ENCODE measurements at places on chromosomes 1 and 21.

GRCh38 chr1:221418346-221418745 is 323.5 kb downstream of the DUSP10 start:
- no peak for DNase-seq

GRCh38 chr1:18947570-18947969 is 8.9 kb downstream of the IFFO2 start:
- DNase-seq = no peak

- DNase-seq = peak; percentile 35
Observed at GRCh38 chr21:14773777-14774345, 227.7 kb upstream of the SAMSN1 start.

GRCh38 chr1:168213349-168213748 is 12.5 kb upstream of the SFT2D2 start:
- DNase-seq = no peak

DNA sequence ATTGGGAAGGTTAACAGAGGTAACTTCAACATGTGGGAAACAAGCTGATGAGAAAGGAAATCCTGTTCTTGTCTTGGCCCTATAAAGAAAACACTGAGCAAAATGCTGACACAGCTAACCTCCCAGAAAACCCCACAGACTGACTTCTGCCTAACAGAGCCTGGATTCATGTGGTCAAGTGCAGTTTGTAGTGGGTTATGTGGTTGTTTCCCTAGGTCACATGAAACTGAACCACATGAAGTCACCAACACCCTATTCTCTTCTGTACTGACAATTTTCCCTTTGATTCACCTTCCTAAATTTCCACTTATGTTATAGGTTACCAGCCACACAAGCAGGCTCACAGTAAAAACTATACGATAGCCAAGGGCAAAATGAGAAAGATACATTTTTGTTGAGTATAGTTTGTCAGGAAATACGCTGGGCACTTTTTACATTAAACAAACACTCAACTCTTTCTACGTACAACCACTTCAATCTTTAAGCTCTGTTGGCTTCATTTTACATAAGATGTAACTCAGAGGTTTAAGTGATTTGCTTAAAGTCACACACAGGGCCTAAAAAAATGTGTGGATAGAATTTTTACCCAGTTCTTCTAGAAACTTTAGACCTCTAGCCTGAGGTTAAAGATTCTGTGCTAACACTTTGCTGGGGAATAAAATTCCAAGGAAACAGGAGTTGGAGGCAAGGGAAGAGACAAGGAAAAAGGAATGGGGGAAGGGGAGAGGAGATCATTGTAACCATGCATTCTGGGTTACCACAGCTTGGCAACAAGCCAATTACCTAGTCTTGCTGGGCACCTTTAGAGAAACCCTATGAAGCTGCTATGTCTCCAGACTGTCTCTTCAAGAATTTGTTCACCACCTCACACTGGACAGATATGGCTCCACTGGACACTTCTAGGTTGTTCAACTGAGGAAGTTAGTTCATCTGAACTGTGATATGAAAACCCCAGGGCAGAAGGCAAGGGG is 601.6 kb upstream of the USP24 start:
- no peak for DNase-seq

DNA sequence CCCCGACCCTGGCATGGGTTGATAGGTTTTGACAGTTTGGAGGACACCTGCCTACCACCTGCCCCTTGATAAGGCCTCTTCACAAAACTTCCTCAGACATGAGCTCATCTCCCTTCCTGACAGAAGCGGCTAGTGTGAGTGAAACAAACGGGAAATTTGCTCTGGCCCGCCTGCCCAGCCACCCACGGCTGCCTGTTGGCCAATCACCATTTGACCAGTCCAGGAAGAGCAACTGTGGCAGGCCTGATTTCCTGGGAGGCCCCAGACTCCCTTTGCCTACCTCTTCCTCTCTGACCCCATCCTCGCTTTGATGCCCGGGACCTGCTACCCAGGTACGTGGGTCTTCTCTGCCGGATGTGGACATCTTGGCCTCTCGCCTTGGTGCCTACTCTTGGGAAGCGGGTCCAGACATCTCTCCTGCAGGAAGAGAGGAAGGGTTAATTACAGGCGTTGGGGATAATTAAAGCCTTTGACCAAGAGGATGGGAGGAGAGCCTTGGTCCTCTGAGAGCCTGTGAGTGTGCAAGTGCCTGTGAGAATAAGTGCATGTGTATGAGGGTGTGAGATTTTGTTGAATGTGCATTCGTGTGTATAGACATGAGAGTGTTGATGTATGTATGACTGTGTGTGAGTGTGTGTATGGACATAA is 1.1 kb upstream of the EPHA2 start:
- DNase-seq = no peak

- peak; percentile 2 for DNase-seq
Observed at GRCh38 chr1:189970331-189971230, 507.1 kb downstream of the BRINP3 start.

DNA sequence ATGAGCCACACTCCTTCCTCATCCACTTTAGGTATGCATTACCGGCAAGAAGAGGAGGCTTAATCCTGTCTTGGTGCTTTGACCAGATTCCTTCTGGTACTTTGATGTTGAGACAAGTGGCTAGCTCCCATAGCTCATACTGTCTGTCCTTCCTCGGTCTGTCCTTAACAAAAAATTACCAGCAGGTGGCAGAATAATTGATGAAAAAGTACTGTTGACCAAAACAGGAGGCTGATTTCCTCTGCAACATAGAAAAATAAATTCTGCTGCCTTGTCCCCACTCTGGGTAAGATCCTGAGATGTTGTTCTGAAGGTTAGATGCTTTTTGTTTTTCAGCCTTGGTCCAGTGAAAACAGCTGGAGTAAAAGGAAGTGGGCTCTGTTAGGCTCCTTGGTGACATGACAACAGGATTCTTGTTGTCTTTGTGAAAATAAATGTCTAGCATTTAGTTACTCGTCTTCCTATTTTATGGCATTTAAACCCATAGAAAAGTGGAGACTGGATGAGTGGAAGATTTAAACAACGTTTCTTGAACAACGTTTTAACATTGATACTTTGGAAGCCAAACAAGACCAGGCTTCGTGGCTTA is 11.2 kb upstream of the HJV start:
- no peak for DNase-seq

DNA sequence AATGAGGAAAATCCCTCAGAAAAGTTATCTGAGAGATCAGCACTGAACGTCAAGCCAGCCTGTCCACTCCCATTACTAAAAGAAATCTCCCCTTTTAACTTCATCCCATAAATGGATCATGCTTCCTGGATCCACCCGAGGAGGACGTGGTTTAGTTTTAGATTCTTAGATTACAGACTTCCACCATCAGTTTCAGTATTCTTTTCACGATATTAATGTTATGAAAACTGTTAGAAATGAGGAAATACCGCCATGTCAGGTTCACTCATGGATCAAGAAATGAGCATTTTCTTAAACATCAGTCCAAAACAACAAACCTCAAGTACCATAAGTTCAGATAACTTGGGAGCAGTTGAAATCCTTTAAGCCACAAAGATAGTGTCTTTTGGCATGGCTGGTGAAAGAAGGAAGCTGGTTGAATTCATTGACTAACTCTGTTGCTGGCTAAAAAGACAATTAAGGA is 49.8 kb downstream of the NFIA start:
- DNase-seq = no peak

- no peak for DNase-seq
Observed at GRCh38 chr21:36466061-36466511, 13.8 kb downstream of the CLDN14 start.

GRCh38 chr1:17630048-17630830 is 90.7 kb downstream of the ARHGEF10L start:
- no peak for DNase-seq

- no peak for DNase-seq
Observed at GRCh38 chr1:90925928-90926869, 95.6 kb downstream of the ZNF644 start.

- no peak for DNase-seq
Observed at GRCh38 chr1:31781138-31781755, 17.1 kb upstream of the ADGRB2 start.

DNA sequence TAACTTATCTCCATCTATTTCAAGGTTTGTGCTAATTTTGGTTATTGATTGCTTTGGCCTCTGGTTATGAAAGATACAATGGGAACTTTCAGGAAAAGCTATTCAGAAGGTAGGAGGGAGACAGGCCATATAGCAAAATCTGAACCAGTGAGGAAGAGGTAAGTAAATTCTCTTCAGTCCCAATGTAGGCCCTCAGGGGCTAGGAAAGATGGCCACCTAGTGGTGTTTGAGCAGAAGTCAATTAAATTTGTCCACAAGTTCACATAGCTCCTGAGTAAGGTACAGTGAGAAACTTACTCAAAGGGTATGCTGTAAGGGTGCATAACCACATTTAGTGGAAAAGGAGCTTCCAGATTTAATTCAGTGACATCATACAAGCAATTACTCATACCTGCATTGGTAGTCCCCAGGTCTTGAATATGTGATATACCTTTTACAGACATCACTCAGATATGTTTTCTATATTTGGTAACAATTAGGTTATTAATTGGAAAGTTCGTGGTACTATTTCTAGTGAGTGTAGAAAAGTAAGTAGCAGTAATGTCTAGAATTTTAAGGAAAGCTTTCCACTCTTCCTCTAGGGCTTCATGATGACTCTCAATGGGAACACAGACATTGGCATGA is 21.4 kb upstream of the FMO1 start:
- DNase-seq = no peak

GRCh38 chr1:206451134-206451686 is 19.1 kb upstream of the IKBKE start:
- DNase-seq = no peak

DNA sequence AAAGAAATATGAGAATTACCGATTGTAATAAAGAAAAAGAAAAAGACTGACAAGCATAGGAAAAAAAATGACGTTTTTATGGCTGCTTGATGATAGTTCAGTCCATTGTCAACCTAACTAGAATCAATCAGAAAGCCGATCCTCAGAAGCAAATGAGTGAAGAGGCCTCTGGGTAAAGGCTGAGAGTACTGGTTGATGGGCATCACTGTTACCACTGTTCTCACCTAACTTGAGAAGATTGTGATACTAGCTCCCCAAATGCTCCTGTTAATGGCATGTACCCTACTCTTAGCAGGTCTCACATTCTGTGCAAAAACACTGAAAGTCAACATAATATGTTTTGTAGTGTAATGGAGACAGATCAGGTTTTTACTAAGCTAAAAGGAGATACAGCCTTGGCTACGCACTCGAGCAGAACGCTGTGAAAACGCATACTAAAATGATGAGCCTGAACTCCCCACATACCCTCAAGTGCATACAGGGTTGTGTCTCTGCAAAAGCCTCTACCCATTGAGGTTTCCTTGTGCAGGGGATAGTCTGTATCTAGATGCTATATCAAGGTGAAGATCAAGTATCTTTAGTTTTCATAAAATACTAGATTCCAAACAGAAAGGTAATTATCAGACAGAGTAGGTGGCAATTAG is 554.6 kb downstream of the SMYD3 start:
- DNase-seq = no peak

- no peak for DNase-seq
Observed at GRCh38 chr1:196078691-196079090, 529.5 kb downstream of the KCNT2 start.

GRCh38 chr1:53739109-53739681 is at the start of gene GLIS1:
Gene GLIS1, minus strand, starts transcription at chr1:53739164. Its CDS starts 1,100 bp downstream, at chr1:53738064.
- DNase-seq = no peak

- DNase-seq = no peak
Observed at GRCh38 chr1:167805041-167805556, 83.3 kb downstream of the MPZL1 start.

DNA sequence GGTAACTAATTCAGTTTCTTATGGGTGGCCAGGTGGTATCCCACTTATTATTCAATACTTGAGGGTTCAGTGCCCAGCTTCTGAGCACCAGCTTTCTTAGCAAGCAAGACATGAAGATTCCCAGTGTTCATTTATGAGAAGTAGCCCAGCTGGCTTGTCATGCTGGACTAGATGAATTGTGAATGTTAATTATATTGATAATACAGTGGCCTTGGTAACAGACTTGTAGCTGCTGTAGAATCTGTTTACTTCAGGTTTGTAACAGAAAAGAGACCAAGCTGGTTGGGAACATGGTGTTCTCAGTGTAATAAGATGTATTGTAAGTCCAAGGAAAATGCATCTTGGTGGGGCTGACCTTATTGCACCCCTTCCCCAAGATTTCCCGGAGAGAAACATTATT is 10.1 kb downstream of the AHCYL1 start:
- no peak for DNase-seq

DNA sequence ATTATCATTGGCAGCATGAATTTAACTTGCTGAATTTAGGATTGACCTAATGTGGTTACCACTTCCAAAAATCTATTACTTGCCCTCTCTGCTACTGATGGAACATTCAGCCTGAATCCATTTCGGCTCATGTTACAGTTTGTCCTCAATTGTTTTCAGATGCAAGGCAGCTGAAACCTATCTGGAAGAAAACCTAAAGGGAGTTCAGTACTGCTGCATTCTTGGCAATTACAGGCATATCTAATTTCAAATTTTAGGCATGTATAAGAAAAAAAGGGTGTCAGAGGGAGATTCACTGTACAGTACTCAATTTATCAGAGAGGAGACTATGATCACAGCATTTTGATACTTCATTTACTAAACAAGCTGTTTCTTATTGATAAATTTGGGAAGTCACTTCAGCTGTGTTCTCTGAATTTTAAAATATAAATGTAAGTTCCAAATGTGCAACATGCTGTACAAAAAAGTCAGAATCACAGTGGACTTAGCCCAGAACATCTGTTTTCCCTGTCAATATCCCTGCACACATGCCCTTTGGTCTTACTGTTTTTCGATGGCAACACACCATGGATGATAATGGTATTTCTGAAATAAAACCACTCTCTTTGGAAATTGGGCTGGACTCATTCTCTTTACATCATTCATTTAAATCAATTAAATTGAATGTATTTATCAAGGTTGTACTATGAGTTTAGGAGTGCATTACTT is 651.6 kb upstream of the ADGRL4 start:
- peak; percentile 2 for DNase-seq

- no peak for DNase-seq
Observed at GRCh38 chr1:234997201-234997895, 131.3 kb downstream of the TOMM20 start.

DNA sequence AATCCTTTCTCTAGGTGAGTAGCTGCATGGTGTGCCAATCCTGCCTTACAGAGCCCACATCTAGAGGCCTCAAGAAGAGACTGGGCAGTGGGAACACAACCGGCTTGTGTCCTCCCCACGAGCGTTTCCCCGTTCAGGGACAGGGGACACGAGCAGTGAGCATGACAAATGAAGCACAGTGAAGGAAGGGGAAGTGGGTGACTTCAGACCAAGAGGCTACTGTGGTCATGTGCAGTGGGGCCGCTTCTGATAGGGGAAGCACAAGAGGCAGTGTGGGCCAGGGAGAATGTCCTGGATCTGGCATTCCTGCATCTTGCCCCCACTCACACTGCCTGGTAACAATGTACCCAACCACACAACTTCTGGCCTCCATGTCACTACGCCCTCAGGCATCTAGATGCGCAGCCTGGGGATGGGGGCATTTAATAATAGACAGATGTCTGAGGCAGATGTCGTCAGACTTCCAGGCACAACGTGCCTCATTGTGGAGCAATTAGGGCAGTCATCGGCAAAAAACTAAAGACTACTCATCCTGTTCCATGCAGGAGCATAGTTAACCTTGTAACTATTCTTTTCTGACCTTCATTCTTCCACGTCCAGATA is 155.6 kb upstream of the NBPF11 start:
- DNase-seq = no peak

Measured in iPS DF 6.9 (cell line).